ENCODE measurements at places on chromosomes 3 and 15.

DNA sequence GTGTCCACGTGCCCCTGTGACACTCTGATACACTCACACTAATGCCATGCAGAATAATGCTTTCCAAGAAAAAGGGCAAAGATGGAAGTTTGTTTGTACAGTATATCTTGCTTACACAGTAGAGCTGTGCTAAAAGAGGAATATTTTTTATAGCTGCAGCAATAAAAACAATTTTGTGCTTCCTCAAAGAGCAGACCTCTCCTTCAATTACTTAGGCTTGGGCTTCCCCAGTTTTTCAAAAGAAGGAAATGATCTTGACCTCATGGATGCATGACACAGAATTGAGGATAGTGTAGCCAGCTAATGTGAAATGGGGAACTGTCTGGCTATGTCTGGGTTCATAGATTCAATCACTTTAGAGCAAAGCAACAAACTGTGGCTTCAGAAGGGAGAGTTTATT, 137.4 kb downstream of the STT3B start:
- ATAC-seq: no peak

- ATAC-seq: no peak
Observed at GRCh38 chr3:126677862-126678503, 23.1 kb upstream of the TXNRD3 start.

- no peak for ATAC-seq
Observed at GRCh38 chr3:135103917-135104316, 308.9 kb downstream of the EPHB1 start.

GRCh38 chr15:75995611-75996010, 16.6 kb downstream of the NRG4 start:
- ATAC-seq: no peak

DNA sequence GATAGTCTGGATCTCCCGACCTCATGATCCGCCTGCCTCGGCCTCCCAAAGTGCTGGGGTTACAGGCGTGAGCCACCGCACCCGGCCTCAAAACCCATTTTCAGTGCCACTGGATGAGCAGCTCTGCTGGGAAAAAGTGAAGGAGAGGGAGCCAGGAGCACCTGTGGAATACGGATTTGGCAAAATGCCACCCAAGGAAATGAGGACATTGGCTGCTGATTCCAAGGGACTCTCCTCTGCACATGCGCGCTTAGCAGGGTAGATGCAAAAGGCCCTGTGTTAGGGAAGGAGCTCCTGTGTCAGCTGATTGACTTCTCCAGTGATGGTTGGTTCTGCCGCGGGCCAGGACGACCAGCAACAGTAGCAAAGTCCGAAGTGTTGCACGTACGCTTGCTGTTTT, 43.4 kb upstream of the IGF1R start:
- no peak for ATAC-seq

- ATAC-seq: no peak
Observed at GRCh38 chr3:66138336-66139313, 82.2 kb upstream of the SLC25A26 start.
